ENCODE measurements at places on chromosomes 3 and 15.

GRCh38 chr3:15438983-15439382 lies 11.6 kb downstream of the EAF1 start:
- DNase-seq: no peak

- peak; percentile 19 for DNase-seq
Measured at GRCh38 chr15:41904541-41905005, 10.7 kb upstream of the SPTBN5 start.

DNA sequence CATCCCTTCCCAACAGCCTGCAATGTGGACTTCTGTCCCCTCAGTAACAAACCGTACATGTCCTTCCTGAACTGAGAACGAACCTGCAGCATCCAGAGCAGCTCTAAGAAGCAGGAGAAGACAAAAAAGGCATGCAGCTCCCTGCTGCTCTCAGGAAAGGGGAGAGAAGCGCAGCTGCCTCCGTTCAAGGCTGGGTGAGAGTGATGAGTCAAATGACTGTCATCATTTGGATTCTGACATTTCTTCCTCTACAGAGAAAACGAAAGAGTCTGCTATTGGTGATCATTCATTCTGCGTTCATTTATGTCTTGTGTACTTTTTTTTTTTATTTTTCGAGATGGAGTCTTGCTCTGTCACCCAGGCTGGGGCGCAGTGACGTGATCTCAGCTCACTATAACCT lies 677.8 kb downstream of the FHIT start:
- DNase-seq: no peak

DNA sequence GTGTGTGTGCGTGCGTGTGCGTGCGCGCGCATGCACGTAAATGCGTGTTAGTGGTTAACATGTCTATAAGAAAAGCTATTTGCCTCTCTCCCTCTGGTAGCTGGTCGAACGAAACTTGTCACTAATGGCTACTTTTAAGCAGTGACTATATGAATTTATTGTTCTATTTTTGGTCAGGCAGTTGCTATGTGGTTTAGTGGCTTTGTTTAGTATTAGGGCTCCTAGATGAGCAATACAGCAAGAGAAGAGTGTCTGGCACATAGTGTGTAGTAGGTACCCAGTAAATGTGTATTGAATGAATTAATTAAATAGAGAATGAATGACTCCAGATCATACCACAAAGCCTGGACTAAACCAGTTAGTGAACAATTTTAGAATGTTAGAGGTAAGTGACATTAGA lies 171.6 kb downstream of the PPM1L start:
- no peak for DNase-seq

DNA sequence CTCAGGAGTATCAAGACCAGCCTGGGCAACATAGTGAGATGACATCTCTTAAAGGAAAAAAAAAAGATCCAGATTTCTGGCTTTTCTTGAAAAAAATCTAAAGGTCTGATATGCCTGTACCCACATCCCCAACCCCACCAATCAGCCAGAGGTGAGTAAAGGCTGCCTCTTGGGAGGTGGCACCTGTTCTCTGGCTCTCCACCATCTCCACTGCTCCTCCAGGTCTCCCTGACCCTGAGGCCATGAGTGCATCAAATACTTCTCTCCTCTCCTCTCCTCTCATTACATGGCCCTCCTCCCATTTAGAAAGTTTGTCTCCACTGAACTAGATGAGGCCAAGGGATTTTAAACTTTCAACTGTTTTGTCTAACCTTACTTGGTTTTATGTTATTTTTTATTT lies 5.2 kb downstream of the SIAH2 start:
- no peak for DNase-seq

DNA sequence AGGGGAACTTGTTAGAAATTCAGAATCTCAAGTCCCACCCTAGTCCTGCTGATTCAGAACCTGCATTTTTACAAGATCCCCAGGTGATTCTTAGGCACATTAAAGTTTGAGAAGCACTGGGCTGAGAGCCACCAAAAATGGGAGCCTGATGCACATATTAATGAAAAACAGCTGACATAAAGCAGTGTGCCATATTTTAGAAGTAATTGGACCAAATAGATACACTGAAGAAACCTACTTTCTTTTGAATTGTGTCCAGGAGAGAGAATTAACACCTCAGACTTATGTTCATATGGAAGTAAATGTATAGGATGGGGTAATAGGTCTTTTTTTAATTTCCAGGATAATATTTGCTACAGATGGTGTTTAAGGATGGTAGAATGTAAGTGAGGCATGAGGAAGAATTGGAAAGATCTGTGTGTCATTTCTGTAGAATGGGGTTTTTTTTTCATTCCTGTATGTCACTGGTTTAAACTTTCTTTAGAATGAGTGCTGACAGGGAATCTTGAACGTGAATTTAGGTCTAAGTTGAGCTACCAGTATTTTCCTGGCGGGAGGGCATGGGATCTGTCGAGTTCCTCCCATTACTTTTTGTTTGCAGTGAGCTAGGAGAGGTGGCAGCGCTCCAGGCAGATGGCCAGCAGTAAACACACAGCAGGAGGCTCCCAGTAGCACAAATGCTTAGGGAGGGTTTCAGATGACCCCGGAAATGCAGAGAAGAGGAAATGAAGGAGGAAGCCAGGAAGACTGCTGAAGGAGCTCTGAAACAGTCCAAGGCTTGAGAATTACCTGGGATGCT lies 185.6 kb downstream of the PLCL2 start:
- peak; percentile 3 for DNase-seq

DNA sequence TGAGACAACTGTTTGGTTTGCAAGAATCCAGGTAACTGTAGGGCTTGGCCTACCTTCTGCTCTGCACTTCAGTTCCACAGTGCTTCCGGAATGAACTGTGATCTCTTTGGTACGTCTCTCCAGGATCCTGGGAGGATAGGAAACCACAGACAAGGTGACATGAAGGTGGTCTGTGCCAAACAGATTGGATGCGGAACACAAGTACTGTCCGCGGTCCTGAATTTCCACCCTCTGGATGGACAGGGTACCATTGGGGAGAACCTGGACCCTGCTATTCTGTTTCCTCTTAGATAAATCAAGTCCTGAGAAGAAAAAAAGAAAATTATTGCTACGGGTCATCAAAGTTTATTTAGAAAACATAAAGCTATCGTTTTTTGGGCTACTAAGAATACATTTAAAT lies 17.3 kb downstream of the IGSF10 start:
- DNase-seq: no peak

DNA sequence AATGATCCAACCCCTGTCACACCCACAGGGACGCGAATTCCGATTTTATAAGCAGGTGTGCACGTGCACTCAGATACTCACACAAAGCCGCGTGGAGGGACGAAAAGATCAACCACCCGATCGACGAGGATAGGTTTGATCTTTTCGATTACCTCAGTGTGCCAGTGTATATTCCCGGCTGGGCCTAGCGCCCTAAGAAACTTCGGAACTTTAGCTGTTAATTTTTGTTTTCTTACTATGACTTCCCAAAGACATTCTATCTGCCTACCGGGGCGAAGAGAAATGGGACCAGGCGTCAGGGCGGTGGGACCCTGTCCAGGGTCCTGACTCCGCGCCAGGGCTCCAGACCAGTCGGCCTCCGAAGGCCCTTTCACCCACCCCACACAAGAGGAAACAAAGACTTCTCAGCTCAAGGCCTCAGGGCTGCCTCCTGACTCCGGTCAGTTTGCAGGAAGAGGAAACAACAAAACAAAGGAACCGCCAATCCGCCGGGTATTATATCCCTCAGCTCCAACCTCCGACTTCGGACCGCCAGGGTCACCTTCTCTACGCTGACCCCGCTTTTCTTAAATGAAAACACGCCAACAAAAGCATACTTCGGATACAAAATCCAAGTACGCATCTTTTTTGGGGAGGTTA lies 6.8 kb downstream of the ONECUT1 start:
- DNase-seq: no peak

GRCh38 chr15:77768107-77768506 lies 135.4 kb upstream of the LINGO1 start:
- DNase-seq: no peak

GRCh38 chr3:11638495-11639358 lies 5.0 kb downstream of the VGLL4 start:
- no peak for DNase-seq

DNA sequence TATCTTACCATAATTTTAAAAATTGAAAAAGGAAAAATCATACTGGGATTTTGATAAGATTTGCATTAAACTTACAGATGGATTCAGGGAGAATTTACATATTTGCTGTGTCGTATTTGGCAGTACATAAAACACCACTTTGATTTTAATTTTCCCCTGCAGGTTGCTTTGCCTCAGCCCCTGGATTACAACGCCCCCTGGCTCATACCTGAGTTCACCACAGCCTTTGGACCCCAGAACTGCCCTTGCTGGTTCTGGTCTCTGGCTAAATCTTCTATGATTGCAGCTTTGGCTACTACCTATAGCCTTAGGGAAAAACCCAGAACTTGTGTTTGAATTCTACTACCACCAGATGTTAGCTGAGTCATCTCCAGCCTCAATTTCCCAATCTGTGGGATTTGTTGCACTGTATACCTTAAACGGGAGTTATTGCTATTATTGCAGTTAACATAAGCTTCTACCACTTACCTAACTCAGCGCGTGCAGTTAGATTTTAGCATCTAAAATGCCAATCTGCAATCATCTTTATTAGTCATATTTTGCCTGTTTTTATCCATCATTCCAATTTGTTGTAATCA lies 315.7 kb upstream of the GADL1 start:
- no peak for DNase-seq

DNA sequence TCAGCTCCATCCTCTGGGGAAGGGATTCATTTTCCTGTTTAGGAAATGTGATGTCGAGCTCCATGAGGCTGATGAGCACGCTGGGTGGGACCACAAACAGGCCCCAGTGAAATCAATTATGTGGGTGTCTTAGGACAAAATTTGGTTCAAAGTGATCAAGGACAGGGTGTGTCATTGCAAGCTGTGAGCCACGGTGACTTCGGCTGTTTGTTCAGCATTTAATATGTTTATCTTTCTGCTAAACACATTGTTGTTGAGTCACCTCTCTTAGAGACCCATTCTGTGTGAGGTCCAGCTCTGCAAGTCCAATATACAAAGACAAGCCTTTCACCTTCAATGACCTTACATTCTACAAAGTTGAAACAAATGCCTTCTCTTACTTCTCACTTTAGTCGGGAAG lies 41.3 kb downstream of the SSR3 start:
- no peak for DNase-seq

- DNase-seq: no peak
Measured at GRCh38 chr3:123439806-123440580, 8.9 kb downstream of the ADCY5 start.

DNA sequence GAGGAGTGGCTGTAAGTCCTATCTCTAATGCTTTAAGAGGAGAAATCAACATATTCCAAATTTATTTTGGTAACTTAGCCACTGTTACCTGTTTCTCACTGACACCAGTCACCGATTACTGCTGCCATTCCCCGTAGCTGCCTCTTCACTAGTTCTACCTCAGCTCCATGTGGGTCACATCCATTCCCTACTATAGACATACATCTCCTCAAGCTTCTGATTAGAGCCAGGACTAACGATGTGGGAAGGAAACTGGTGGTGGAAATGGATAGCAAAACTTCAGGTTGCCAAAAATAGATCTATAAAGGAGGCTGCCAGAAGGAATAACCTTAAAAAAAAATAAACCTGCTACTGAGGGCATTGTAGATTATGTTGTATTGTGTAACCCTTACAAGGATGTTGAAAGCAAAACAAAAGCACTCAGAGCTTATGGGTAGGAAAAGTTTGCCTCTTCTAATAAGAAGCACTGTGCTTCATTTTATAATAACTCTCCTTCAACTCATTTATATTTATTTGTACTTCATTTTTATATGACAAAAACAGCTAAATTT lies 56.0 kb downstream of the KAT2B start:
- DNase-seq: no peak

DNA sequence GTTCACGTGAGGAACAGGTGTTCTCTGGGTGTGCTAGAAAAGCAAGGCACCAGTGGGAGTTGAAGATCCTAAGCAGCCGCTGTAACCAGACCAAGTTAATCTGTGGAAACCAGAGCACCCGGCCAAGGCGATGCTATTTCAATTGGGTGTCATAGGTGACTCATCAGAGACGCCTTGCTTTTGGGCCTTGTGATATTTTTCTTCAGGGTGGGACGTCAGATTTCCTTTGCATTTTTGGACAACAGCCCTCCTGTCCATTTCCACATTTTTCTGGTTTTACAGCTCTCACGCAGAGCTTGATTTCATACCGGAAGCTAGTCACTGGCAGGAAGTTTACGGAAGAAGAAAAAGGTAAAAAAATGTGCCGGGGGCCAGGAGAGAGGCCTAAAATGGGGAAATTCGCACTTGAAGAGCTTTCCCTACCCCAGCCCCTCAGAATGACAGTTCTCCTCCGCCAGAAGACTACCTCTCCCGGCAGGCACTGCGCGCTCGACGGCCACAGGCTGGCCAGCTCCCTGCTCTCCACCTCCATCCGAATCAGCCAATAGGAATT lies 471 bp upstream of the KBTBD8 start:
- no peak for DNase-seq

DNA sequence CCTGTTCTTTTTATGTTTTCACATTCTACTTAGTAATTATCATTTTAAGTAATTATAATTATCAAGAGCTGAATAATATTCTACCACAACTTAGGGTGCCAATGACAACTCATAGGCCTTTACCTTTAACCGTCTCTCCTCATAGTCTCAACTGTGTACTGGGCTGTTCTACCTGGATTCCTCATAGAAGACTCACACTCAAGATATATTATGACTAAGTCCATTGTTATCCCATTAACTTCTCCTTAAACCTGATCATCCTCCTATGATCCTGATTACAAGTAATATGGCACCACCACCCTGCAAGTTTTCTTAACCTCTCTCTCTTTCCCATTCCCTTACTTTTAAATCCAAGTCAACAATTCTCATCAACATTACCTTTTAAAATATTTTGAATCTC lies 285.9 kb upstream of the VEPH1 start:
- no peak for DNase-seq

DNA sequence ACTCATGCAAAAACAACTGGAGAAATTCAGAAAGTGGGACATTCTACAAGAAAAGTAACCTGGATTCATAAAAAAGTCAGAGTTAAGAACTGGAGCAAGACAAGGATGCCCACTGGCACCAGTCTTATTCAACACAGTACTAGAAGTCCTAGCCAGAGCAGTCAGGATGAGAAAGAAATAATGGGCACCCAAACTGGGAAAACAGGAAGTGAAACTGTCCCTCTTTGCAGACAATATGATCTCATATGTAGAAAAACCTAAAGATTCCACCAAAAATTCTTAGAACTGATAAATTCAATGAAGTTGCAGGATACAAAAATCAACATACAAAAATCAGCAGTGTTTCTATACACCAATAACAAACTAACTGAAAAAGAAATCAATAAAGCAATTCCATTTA lies 37.4 kb downstream of the TXNRD3 start:
- DNase-seq: no peak

All from NCI-H2227 treated with DMSO at 0.1 percent for 48 hours (cell line).